ENCODE measurements at places on chromosomes 1 and 21.
A peak's percentile ranks its signal among the peaks of the same experiment; 100 is the strongest.

- no peaks in the 10 kb centered on the region for H3K36me3 ChIP-seq
- H3K27ac ChIP-seq: no peak overlapping the region
- no peak overlapping the region for H3K4me3 ChIP-seq
- DNase-seq: no peak
These were observed 179.9 kb downstream of the ZC3H11B start for GRCh38 chr1:219433001-219433400.

GRCh38 chr1:153032677-153033308 is 1.8 kb downstream of the SPRR1B start:
- no peaks in the 10 kb centered on the region for H3K27me3 ChIP-seq
- H3K36me3 ChIP-seq: no peaks in the 10 kb centered on the region
- H3K4me3 ChIP-seq: no peak overlapping the region
- no peaks in the 10 kb centered on the region for H3K4me1 ChIP-seq
- no peak overlapping the region for H3K27ac ChIP-seq

DNA sequence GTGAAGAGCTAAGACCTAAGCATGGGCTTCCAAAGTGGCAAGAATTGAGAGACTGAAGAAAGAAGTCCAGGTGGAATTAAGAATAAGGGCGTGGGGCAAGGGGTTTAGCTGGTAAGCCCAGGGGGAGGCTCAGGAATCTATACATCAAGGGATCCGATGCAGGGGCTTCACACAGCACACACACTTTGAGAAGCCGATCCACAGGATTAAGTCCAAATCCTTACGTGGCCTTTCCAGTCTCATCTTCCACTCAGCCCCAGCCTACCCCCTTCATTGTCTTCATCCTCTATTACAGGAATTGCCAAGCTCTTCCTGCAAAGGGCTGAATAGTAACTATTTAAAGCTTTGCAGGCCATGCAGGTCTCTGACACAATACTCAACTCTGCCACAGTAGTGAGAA is 101.3 kb downstream of the TGFBR3 start:
- H3K27ac ChIP-seq: no peak overlapping the region
- no peaks in the 10 kb centered on the region for H3K36me3 ChIP-seq
- no peak overlapping the region for H3K4me3 ChIP-seq
- no peaks in the 10 kb centered on the region for H3K4me1 ChIP-seq
- H3K27me3 ChIP-seq: no peaks in the 10 kb centered on the region

DNA sequence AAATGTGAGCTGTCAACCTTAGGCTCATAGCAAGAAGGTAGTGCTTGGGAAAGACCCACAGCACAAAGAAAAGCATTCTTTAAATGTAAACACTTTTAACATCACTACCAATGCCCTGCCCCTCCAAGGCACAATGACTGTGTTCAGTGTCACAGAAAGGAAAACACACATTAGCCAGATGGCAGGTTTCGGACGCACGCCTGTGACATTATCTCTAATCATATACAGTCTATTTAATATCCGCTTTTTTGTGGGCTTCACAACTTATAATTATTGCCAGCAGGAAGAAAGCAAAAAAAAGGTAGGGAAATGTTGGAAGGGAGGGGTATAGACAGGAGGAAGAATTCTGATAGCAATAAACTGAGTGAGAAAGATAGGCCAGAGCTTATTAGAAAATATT is 112.4 kb upstream of the BEND5 start:
- peak; percentile 36 for DNase-seq
- H3K4me3 ChIP-seq: no peak overlapping the region
- H3K4me1 ChIP-seq: no peaks in the 10 kb centered on the region
- H3K36me3 ChIP-seq: no peaks in the 10 kb centered on the region
- H3K27ac ChIP-seq: no peak overlapping the region

DNA sequence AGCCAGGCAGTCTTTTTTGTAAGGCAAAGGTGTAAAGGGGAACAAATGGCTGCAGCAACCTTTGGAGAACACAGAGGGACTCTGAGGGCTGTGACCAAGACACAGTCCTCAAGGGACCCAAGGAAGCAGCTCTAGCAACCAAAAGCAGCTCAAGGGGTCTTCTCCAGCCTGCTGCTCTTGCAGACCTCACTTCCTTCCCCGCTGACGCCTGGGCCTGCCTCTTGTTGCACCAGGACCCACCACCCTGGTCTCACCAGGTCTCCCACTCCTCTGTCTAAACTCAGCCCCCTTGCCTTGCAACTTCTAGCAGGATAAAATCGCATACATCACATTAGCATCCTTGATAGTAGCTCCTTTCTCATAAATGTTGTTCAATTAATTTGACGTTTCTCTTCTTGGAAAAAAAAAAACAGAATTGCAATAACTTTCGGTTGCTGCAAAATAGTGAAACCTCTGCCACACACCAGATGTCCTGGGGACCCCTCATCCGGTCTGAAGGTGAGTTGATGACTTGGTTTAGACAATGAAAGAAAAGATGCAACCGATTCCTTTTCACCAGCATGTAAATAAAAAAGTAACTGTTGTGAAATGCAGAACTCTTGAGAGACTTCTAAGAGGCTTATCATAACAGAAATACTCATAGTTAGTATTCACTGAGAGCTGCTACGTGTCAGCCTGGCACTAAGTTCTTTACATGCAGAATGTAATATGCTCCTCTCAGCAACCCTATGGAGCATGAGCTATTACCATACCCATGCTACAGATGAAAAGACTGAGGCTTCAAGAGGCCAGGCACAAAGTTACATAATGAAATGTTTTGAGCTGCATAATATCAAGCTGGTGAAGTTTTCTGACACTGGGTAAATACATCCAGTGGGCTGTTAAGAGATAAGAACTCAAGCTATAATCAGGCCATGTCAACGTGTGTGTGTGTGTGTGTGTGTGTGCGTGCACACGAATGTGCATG is 58.5 kb downstream of the UMODL1 start:
- H3K27me3 ChIP-seq: peaks cover 2% of the 10 kb centered on the region
- DNase-seq: no peak

- no peak for DNase-seq
- no peak overlapping the region for H3K27ac ChIP-seq
- H3K4me1 ChIP-seq: no peaks in the 10 kb centered on the region
These were observed 31.2 kb downstream of the CDCA8 start for GRCh38 chr1:37723390-37724078.
